T-helper 17 cell (primary cell): ENCODE measurements at places on chromosomes 11 and 22.

DNA sequence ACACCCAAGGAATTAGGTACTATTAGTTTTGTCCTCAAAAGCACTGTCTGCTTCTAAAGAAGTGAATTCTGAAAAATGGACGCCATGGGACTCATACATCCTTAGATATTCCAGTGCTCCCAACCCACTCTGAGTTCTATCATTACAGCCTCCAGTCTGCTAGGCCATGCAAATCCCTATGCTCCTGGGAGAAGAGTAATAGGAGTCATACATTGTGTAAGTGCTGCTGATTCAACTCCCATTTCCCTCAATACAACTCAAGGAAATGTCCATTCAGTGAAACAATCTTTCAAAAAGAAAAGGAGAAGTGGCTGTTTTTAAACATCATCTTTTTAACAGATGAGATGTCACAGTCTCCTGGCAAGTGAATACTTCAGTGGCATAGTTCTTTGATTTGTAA is 590.2 kb upstream of the LRRC4C start:
- no peak for DNase-seq

DNA sequence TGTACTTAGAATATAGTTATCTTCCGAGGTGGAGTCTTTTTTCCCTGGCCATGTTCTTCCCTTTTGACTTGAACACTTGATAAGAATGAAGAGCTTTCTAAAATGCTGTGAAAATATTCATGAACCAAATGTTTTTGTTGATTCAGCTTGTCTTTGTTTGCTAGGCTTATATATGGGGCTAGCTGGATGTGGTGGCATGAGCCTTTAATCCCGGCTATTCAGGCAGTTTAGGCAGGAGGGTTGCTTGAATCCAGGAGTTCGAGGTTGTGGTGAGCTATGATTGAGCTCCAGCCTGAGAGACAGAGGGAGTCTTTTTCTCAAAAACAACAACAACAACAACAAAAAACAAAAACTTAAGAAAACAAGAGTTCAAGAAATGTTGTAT is 23.1 kb downstream of the CBL start:
- DNase-seq = no peak

DNA sequence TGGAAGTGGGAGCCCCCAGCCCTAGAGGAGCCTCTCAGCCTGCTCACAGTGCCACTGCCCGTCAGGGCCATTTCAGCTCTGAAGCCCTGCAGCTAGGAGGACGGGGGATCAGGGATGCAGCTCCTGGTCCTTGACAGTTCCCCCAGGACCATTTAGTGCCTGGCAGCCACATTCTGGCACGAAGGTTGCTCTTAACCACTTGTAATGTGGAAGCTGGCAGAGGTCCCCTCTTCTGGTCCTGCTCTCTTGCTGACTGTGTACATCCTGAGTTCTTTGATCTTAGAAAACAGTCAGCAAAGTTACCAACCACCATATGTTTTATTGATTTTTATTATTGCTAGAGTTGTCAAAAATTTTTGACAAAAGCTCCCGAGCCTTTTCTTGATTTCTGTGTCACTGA is 44.2 kb downstream of the CABIN1 start:
- DNase-seq = no peak

- DNase-seq = no peak
These were observed 9.1 kb upstream of the RAC2 start for GRCh38 chr22:37253126-37253660.

- DNase-seq = no peak
These were observed 400.1 kb downstream of the TMEM135 start for GRCh38 chr11:87437844-87438223.

DNA sequence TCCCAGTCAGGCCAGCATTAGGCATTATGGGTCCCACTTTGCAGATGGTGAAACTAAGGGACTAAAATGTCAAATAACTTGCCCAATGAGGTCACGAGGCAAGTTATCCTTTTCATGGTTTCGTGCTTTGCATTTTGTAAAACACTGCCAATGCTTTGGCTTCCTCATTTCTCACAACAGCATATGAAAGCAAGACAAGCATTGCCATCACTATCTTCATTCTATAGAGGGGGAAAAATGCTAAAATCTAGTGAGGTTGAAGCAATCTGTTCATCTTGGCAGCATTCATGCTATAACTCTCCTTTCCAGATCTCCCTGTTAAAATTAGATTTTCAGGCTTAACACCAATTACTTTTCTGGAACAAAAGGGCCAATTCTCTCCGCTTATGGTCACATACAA is 14.8 kb downstream of the FAM181B start:
- no peak for DNase-seq

GRCh38 chr11:6554828-6555706 is 48.3 kb downstream of the RRP8 start:
- no peak for DNase-seq

GRCh38 chr22:39120983-39121382 is 23.9 kb downstream of the APOBEC3H start:
- no peak for DNase-seq

DNA sequence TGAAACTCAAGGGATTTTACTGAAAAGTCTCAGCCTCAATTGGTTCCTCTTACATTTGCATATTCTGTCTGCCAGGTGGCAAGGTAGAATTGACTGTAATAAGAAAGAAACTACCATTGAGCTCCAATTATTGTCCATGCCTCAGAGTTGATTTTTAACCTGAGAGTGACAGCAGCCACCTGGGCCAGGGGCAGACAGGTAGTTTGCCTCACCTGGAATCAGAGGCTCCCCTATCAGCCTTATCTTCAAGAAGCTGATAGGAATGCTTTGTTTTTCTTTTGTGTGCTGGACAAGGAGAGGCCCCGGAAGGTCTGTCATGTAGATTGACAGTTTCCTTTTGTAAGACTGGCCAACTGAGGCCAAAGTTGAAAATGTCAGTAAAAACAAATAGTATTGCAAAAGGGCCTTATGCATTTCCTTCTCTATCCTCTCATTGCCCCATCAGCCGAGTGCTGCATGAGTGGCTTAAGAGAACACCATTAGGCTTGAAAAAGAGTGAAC is 34.1 kb downstream of the CD44 start:
- DNase-seq = no peak

GRCh38 chr11:121591405-121592033 is 138.8 kb upstream of the SORL1-AS1 start:
- DNase-seq = no peak

- DNase-seq = no peak
These were observed 20.6 kb downstream of the IGSF9B start for GRCh38 chr11:133936136-133936535.

GRCh38 chr22:24156141-24156912 is 25.0 kb upstream of the SUSD2 start:
- peak; percentile 33 for DNase-seq

DNA sequence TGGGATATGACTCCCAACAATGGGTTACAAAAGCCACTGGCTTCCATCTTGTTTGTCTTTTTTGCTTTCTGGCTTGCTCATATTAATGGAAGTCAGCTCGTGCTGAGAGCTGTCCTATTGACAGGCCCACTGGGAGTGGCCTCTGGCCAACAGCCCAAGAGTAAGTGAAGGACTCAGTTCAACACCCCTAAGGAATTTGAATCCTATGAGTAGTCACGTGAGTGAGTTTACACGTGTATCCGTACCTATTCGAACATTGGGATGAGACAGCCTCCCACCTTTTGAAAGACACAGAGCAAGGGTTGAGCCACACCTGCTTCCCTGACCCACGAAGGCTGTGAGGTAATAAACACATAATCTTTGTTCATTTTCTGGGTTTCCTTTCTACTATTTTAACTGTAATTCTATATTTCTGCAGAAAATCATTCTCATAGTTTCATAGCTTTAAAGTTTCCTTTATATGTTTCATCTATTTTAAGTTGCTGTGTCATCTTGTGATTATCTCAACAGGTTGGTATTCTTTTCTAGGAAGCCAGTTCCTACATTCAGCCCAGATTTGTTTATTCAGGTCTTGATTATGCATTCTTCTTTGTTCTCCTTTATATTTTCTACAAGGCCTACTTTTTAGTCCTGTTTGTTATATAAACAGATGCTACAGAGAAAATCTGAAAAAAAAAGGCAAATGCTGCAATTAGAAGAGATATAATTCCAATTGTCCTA is 802.3 kb downstream of the CNTN5 start:
- no peak for DNase-seq

- DNase-seq = no peak
These were observed 1281.8 kb upstream of the TENM4 start for GRCh38 chr11:80722629-80723028.

- no peak for DNase-seq
These were observed at the start of gene PARVA for GRCh38 chr11:12377106-12377823. Gene PARVA, plus strand, starts transcription at chr11:12377571. Its CDS starts 77 bp downstream, at chr11:12377648.

- no peak for DNase-seq
These were observed 110.2 kb upstream of the SORL1-AS1 start for GRCh38 chr11:121563003-121563402.

DNA sequence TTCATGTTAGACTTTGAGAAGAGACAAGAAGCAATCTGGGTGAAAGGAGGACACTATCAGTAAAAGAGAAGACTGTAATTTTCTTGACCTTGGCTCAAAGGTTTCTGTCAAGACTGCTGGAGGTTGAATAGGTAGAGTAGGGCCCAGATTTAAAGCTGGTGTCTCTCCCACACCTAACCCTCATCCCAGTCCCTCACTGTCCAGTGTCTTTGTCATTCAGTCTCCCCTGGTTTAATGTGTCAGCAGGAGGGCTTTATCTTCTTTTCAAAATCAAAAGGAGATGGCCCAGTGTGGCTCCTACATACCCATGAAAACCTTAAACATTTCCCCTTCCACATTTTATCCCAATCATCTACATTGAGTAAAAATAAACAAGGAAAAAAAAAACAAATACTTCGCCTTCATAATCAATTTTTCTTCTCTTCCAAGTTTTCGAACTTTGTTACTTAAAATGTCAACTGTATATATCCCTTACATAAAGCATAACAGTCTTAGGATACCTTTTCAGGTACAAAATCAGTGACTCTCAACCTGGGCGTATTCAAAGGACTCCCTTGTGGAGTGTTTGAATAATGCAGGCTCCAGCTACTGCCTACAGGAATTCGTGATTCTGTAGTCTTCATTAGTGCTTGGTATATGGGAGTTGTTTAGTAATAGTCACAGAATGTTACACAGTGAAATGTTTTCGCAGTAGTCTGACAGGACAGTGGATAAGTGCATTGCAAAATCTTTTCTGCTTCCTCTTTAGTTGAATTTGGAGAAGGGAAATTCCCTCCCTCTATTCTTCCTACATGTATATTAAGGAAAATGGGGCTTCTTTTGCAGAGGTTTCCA is 87.2 kb downstream of the FAT3 start:
- DNase-seq = no peak

DNA sequence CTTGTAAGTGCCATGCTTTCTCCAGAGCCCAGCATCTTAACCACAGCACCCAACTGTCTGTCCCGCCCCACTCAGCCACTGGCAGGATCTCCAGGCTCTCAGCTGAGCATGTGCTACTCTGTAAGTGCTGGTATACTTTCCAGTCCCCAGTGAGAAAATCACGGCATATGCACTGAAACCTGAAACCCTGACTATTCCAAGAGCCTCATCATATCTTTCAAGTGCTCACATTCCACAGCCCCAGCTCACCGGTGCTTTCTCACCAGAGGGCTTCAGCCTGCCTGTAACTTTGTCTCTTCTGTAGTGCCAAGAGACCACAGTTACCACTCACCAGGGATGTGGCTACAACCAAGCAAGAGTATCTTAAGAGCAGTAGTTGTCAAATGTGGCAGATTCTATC is 24.4 kb upstream of the PAMR1 start:
- no peak for DNase-seq

- DNase-seq = no peak
These were observed 136.5 kb downstream of the TRIM29 start for GRCh38 chr11:120001178-120002090.

DNA sequence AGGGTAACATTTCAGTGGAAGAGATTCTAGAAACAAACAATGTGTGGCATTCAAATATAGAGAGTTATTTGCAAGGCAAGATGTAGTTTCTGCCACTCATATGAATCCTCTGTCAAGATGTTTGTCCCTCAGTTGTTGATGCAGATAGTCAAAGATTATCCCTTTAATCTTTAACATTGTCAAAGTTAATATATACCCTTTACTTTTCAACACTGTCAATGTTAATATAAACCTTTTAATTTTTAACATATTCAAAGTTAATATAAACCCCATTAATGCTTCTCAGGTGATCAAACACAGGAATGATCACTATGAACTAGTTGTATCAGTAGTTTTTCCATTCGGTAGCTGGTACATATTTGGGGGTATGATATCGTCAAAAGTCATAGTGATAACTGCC is 51.9 kb upstream of the PICALM start:
- DNase-seq = no peak

GRCh38 chr11:120337355-120338106 is 1.3 kb downstream of the ARHGEF12 start:
- no peak for DNase-seq

DNA sequence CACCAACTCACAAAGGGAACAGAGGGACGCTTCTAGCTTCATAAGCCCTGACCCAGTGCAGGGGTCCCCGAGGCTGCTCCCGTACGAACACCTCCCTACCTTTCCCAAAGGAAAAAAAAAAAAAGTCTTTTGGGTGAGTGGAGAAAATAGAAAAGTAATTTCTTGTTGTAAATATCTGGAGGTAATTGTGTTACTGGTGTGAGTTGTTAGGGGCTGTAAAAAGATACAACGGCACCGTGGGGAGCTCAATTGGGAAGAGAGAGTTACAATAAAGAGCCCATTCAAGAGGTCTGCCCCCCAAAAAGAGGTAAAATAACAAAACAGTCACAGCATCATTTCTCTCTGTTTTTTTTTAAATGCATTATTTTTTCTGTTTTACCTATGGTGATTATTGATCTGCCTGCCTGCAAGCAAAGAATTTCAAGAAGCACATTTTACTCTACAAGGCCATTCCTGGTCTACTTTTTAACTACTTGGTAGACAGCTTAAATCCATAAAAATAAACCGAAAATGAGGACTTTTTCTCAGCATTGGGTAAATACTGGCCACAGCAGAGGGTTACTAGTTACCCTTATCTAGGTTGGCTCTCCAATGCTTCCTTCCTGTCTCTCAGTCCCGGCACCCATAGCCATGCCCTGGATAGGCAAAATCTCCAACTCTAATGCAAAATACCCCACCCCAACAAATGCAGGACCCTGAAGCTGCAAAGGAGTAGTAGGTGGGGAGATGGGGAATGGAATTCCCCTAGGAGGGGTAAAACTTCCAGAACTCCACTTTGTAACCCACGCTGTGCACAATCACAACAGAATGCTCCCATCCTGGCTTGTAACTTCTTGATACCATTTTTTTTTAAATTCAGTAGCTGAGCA is 3.1 kb downstream of the PAX6 start:
- DNase-seq = no peak

DNA sequence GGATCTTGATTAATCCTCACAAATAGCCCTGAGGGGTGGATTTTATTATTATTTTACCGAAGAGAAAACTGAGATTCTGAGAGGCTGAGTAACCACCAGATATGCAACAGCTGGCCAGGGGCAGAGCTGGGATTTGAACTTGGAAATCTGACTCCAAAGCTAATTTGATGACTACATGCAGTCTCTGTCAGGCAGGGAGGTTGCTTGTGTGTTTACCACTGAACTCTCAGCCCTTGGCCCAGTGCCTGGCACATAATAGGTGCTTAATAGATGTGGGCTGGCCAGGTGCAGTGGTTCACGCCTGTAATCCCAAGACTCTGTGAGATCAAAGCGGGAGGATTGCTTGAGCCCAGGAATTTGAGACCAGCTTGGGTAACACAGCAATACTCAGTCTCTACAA is 121.7 kb upstream of the CRYBB3 start:
- no peak for DNase-seq

GRCh38 chr22:41822317-41823057 is 10.4 kb upstream of the SREBF2 start:
- DNase-seq = no peak

- no peak for DNase-seq
These were observed 94.8 kb upstream of the NTM start for GRCh38 chr11:131275580-131275979.

GRCh38 chr11:6321961-6322362 is 1.7 kb upstream of the CAVIN3 start:
- DNase-seq = no peak
